ENCODE measurements at places on chromosomes 3 and 15. TPM values are rescaled to one million over a fixed set of nuclear protein-coding genes. Genes with fewer than 3 reads are reported as not detected.

DNA sequence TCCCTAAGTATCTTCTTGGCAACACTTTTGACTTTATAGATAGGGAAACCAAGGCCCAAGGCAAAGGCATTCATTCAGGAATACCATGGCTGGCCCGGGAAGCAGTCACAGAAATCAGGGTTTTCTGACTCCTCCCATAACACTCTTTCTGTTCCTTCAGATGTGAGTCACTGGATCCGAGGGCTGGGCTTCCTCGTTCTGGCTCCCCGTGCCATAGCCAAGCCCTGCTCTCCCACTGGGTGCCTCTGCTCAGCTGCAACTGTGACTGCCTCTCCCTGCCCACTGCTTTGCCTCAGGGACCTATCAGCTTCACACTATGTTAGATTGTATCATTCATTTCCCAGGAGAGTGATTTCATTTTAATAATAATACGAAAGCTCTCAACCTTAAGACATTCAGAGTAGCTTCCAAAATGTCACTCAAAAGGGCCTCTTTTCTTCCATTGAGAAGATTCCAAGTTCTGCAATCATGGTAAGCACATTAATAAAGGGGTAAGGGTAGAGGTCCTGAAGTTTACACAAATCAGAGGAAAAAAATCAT lies 50.2 kb downstream of the GABRB3 start:
- no peak for DNase-seq

DNA sequence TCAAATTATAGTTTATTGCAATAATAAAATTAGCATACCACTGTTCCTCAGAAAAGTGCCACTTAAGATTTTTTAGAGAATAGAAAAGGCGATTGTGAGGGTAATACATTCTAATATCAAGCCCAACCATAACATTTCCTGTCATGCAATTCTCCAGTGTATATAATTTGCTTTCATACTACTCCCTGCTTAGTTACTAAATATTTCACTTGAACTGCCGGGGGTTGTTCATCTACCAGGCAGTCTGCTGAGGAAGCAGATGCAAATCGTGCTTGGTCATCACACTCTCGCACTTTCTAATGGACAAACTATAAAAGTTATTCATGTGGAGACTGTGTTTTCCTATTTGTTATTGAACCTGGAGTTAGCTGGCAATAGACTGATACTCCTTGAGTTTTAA lies 645.6 kb upstream of the CBLB start:
- no peak for DNase-seq

- no peak for DNase-seq
Observed at GRCh38 chr3:148030975-148031374, 621.8 kb downstream of the ZIC1 start.

GRCh38 chr3:47057212-47057671 lies 77.8 kb downstream of the NBEAL2 start:
- DNase-seq = no peak

DNA sequence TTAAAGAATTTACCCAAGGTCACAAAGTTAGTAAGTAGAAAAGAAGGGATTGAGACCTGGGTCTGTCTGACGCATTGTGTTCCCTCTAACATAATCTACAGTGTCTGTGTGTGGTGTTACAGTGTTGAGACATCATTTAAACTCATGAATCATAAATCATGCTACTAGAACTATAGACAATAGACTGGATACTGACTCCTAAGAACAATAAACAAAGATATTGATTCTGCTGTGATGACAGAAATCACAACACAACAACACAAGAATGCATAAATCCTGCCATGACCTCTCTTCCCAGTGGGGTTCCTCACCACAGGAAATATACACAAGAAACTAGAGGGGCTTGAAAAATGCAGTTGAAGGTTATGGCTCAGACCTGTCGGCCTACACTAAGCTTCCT lies 44.3 kb downstream of the TRIM69 start:
- DNase-seq = no peak

DNA sequence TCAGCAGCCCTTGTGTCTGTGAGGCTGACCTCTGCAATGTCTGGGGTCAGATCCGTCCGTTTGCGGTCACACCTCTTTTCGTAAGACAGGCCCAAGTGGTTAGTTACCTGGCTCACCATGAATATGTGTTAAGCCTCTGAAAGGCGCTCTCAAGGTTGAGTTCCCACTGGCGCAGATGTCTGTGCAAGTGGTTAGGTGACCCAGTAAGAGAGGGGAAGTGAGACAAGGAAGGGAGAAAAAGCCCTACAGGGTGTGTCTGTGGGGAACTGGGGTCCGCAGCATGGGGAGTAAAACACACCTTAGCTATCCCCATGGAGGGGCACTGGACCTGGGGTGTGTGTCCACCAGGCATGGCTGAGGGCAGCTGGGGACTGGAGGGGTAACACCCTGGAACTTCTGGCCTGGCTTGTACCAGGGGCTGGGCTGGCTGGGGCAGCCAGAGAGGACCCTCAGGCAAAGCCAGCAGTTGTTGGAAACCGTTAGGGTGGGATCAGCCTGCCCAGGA lies 391.6 kb upstream of the PROK2 start:
- DNase-seq = no peak

GRCh38 chr3:194718079-194718478 lies 32.4 kb downstream of the FAM43A start:
- DNase-seq = no peak

DNA sequence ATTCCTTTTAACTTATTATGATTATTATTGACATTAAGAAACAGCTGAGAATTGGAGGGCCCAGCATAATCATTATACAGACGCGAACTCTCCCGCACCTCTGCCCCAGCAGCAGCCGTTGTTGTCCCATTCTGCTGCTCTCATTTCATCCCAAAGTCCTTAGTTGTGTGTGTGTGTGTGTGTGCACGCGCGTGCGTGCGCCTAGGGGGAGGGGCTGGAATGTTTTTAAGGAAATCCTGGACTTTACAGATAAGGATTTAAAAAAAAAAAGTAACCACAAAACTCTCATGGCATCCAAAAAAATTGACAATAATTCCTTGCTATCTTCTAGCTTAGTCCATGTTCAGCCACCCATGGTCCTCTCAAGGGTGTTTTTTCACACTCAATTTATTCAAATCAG lies 134.2 kb downstream of the WNT7A start:
- no peak for DNase-seq

DNA sequence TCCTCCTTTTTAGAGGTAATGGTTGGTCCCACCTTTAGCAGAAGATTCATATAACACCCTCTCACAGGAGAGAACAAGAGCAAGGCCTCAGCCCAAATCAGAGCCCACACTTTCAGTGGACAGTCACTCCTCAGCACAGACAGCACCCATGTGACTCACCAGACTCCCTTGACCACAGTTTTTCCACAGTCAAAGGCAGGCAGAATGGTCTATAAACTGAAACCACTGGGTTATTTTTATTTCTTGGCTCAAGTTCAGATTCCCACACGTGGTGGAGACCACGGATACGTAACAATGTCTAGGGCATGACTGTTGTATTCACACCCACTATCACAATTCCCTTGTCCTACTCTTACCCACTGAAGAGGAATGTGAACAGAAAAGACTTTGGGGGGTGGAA lies 237.8 kb upstream of the UBE2E1 start:
- DNase-seq = no peak

GRCh38 chr3:43692085-43692855 lies 1.5 kb downstream of the ABHD5 start:
- no peak for DNase-seq

- DNase-seq = no peak
Observed at GRCh38 chr3:43004282-43004681, 25.2 kb downstream of the GASK1A start.

- no peak for DNase-seq
Observed at GRCh38 chr3:109337393-109337792, at the start of gene DPPA4. Gene DPPA4, minus strand, starts transcription at chr3:109337546. Its CDS starts 29 bp downstream, at chr3:109337517.

GRCh38 chr15:23564821-23565394 lies 566 bp upstream of the MKRN3 start:
- no peak for DNase-seq

GRCh38 chr3:48776854-48777253 lies 59.8 kb upstream of the IP6K2 start:
- no peak for DNase-seq

- peak; percentile 19 for DNase-seq
Observed at GRCh38 chr3:115040673-115041286, 106.3 kb downstream of the ZBTB20 start.

- no peak for DNase-seq
Observed at GRCh38 chr3:146543461-146544001, 876 bp downstream of the PLSCR1 start.

GRCh38 chr3:38139652-38140051 lies 1.2 kb downstream of the MYD88 start:
- DNase-seq = no peak

- DNase-seq = no peak
Observed at GRCh38 chr3:74281705-74282104, 332.8 kb downstream of the CNTN3 start.

GRCh38 chr15:29337156-29337959 lies 67.7 kb upstream of the NSMCE3 start:
- DNase-seq = no peak

NTRK3 gene
- total RNA-seq = 0.55 TPM

SPINK8 gene
- not detected for total RNA-seq

SLC12A1 gene
- total RNA-seq = not detected

SPATA12 gene
- total RNA-seq = not detected

C2CD4B gene
- 1.7 TPM for total RNA-seq

ZMAT3 gene
- total RNA-seq = 14.9 TPM

CP gene
- 6.1 TPM for total RNA-seq
